ENCODE measurements at places on chromosomes 11 and 22.
A peak's percentile ranks its signal among the peaks of the same experiment; 100 is the strongest.

DNA sequence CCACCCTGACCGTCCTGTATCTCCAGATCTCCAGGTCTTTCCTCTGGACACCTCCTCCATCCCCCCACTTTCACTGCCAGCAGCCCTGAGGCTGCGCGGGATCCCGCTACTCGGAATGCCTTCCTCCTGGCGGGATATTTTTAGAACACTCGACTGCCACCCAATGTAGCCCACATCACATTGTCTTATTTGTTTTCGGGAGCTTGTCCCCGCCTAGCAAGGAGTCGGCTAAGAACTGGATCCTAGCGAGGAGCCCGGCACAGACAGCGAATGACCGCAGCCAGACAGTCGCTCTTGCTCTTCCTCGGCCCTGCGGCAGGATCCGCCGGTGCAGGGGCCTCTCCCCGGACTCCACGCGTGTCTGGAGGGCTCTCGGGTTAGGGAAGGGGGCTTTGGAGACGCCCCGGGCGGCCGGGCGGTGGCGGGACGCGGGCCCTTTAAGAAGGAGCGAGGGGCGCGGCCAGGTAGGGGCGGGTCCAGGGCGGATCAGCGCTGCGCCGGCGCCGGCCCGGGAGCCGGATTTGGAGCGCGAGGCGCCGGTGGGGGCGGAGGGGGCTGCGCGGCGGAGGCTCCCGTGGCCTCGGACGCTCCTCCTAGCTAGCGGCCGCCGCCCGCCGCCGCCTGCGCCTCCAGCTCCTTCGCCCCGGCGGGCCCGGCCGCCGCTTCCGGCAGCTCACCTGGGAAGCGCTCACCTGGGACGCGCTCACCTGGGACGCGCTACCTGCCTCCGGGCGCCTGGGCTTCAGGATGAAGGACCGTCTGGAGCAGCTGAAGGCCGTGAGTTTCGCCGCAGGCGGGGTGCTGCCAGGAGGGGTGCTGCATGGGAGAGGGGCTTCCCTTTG lies at the start of gene STX3:
Gene STX3 (plus strand): TSS at position 518 of the 842 bp plus-strand sequence. CDS start 230 bp downstream, at position 748.
- peak; percentile 68 for DNase-seq

DNA sequence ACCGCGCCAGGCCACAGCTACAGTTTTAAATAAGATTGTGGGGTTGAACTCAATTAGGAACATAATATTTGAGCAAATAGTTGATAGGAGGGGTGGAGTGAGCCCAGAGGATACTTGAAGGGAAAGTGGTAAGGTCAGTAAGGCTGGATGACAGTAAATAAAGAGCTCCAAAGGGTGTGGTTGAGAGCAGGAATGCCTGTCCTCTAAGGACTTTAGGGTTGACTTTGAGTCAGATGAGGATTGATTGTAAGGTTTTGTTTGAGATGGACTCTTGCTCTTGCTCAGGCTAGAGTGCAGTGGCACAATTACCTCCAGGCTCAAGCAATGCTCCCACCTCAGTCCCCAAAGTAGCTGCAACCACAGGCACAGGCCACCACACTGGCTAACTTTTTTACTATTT lies 2.4 kb downstream of the FOXR1 start:
- no peak for DNase-seq

- no peak for DNase-seq
These were observed 4.3 kb downstream of the INPPL1 start for GRCh38 chr11:72228844-72229231.

- no peak for DNase-seq
These were observed 25.4 kb downstream of the TP53AIP1 start for GRCh38 chr11:128917144-128917724.

DNA sequence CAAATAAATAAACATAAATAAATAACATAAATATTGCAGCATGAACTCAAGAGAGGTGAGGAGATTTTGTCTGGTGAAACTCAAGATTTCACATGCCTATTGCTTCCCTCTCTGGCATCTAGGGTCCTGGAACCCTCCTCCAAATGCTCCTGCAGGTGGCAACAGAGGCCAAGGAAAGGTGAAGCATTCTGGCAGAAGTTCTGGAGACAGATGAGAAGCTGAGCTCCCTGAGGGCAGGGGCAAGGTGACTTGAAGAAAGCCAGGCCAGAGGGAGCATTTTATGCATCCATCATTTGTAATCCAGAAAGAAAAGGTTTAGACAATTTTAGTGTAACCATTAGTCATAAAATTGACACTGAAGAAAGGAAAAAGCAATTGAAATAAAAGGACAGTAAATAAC lies 64.9 kb downstream of the ENDOD1 start:
- DNase-seq = peak; percentile 64

DNA sequence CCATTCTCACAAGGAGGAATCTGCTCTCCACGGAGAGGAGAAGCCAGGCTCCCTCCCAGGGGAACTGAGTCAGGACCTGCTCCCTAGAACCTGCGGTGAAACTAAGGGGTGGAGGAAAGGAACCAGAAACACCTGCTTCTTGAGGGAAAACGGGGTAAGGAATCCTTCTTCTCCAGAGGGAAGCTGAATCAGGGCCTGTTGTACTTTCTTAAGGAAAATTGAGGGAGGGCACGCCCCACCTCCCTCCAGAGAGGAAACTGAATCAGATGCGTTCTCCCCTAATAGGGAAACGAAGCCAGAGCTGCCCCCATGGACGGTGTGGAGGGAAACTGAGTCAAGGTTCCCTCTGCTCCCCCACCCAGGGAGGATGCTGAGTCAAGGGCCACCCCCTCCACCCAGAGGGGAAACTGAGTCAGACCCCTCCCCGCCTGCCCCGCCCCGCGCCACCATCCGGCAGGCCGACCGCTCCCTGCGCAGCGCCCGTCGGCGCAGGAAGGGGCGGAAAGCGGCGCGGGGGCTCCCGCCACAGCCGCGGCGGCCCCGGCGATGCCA lies 393 bp downstream of the RELA start:
- DNase-seq = peak; percentile 19

- peak; percentile 50 for DNase-seq
These were observed 5.2 kb upstream of the GCAT start for GRCh38 chr22:37802310-37803194.
